ENCODE measurements at places on chromosomes 5 and 9.

- peak; percentile 19 for DNase-seq
Measured at GRCh38 chr5:17190242-17190778, 27.1 kb upstream of the BASP1 start.

- no peak for DNase-seq
Measured at GRCh38 chr9:70100362-70100761, 56.7 kb downstream of the MAMDC2 start.

DNA sequence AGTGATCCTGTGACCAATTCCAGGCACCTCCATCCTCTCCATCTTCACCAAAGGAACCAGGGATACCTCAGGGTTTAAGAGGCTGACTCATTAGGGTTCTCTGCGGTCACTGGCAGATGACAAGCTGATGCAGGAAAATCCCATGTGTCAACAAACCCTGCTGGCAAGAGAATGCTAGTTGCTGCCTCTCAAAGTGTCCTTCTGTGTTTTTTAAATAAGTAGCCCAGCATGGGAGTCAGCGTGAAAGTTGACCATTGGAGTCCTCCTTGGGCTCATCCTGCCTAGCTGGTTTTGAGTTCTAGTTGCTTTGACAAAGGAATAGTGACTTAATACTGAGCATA lies 200.2 kb downstream of the SLIT3 start:
- DNase-seq, result no peak

DNA sequence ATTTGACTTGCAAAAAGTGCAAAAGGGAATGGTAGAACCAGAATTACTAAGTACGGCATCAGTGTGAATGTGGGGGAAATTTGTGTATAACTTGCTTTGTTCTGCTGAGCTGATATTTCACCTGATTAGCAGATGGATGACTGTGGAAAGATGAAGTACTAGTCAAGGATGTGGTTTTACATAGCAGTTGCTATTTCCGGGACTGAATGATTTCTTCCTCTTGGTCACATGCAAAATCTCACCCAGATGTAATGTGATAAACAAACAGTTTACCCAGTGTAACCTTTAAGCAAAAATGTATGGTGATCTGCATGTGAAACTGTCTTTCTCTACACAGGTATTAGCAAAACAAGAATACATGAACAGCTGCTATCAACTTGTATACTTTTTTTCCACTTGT lies 46.1 kb downstream of the DCP2 start:
- no peak for DNase-seq

DNA sequence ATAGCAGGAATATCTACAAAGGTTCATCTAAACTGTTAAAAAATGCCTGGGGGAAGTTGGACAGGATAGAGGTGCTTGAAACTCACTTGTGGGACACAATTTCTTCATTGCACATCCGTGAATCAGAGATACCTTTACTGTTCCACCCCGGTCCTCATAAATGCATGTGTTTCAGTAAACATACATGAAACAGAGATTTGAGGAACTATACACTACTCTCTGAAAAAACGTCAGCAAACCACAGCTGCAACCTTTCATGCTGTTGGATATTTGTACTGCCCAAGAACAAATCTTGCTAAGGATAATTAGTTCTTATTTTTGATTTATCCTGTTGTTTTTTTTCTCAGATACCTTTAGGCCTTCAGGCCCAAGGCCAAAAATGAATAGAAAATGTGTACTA lies 337.3 kb downstream of the KDM4C start:
- DNase-seq, result no peak

- DNase-seq, result no peak
Measured at GRCh38 chr9:14883310-14883944, 26.8 kb downstream of the FREM1 start.

DNA sequence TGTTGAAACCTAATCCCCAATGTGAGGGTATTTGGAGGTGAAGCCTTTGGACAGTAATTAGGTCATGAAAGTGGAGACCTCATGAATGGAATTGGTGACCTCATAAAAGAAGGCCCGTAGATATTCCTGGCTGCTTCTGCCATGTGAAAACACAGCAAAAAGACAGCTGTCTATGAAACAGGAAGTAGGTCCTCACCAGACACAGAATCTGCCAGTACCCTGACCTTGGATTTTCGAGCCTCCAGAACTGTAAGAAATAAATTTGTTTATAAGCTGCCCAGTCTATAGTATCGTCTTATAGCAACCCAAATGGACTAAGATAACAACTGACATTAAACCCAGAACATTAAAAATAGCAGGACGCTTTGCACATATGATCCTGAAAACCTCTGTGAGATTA lies 371.1 kb downstream of the SPOCK1 start:
- no peak for DNase-seq

DNA sequence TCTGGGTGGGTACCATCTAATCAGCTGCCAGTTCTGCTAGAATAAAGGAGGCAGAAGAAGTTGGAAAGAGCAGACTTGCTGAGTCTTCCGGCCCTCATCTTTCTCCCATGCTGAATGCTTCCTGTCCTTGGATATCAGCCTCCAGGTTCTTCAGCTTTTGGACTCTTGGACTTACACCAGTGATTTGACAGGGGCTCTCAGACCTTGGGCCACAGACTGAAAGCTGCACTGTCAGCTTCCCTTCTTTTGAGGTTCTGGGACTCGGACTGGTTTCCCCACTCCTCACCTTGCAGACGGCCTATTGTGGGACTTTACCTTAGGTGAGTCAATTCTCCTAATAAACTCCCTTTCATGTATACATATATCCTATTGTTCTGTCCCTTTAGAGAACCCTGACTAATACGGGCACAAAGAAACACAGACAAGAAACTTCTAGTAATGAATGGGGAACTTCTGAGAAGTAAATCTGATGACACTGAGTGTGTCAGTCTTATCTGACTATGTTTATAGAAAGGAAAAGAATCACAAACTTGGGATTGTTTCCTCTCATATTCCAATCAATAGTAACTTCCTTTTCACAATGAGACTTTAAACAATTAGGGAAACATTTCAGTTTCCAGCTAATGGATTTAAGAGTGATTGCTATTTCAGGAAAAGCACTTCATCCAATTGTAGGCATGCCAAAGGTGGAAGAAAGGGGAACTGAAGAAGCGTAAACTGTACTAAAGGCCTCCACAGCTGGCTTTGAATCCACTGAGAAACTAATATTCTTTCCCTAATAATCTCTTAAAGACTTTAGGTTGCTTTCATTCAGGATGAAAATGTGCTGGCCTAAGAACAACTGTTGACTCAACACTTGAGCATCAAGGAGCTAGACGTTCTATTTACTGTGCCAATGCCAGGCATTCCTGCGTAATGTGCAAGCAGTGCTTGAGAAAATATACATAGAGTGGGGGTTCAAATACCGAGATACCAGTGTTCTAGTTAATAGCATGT lies 127.9 kb upstream of the PTGER4 start:
- no peak for DNase-seq
